ENCODE measurements at places on chromosomes 16 and 17.

DNA sequence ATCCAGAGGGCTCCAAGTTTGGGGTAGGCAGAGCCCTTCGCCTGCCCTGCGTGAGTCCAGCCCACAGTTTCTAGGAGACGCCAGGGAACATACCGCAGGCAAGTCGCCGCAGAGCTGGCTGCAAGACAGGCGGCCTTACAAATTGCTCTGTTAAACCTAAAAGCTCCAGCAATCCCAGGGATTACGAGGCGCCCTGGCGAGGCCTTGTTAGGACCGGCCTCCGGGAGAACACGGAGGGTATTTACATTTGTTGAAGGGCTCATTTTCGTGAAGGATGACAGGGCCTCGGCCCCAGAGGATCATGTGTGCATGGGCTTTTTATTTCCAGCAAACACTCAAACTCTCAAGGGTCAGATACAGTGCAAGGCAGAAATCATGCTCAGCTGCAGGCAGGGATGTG lies 77.6 kb upstream of the FOXF1 start:
- no peak for DNase-seq

DNA sequence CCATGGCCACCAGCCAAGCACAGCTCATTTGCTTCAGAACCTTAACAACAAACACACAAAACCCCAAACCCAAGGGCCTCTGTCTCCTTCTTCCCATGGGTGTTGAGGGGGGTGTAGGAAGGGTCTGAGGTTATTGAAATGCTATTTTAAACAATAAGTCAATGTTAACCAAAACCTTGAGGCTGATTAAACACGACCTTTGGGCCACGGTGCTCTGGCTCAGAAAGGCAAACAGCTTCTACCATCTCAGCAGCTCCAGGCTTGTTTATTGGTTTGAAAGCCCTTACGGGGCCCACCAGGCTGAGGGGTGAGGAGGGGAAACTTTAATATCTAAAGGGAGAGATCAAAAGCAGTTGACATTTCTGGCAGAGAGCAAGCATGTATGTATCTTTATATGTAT lies 185.7 kb upstream of the IRX6 start:
- no peak for DNase-seq

- peak; percentile 91 for DNase-seq
Observed at GRCh38 chr17:10114931-10115535, 83.4 kb downstream of the GAS7 start.

GRCh38 chr16:15836965-15837611 lies 19.7 kb downstream of the MYH11 start:
- no peak for DNase-seq

- DNase-seq = no peak
Observed at GRCh38 chr17:28391401-28391800, 14.6 kb downstream of the SLC46A1 start.

DNA sequence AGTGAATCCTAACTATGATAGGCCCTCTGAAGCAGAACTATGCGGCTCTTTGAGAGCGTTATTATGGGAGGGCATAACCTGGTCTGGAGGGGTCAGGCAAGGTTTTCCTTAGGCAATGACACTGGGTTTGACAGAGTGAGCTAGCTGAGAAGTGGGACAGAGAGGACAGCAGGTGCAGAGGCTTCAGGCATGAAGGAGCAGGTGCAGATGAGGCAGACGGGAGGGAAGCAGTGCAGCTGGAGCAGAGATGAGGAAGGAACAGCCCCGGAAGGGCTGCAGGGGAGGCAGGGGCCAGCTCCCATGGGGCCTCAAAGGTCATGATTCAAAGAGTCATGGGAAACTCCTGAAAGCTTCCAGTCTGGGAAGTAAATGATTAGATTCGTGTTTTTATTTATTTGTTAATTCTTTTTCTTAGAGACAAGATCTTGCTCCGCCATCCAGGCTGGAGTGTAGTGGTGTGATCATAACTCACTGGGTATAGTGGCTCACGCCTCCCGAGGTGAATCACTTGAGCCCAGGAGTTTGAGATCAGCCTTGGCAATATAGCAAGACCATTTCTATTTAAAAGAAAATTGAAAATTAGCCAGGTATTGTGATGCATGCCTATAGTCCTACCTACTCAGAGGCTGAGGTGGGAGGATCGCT lies 5.4 kb downstream of the MARCHF10 start:
- no peak for DNase-seq

GRCh38 chr16:68284847-68285246 lies 20.5 kb downstream of the SLC7A6 start:
- DNase-seq = no peak

DNA sequence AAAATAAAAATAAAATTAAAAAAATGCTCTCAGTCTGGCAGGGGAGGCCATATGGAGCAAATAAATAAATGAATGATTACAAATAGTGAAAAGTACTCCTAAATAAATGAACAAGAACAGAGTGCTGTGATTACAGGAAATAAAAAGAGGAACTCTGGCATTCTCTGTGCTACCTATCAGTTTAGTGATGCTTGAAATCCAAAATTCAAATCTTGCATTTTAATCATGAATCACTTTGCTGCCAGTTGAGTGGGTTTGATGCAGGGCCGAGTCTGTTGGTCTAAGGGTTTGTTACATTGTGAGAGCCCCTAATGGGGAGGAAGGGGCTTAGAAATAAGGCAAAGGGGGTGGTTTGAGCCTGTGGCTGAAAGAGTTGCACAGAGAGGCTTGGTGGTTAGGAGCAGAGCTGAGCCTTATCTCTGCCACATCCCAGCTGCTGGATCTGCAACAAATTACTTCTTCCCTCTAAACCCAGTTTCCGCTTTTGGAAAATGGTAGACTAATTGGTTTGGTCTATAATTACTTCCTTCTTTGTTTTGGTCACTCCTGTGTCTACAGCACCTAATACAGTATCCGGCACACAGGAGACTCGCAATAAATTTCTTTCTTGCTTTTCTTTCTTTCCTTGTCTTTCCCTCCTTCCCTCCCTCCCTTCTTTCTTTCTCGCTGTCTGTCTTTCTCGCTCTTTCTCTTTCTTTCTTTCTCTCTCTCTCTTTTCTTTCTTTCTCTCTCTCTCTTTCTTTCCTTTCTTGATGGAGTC lies 6.3 kb upstream of the ABCC1 start:
- DNase-seq = no peak

Data from heart right ventricle (tissue), 16 donors.